ENCODE measurements at places on chromosomes 12 and 14.

- no peak for DNase-seq
Measured at GRCh38 chr12:5518584-5519365, 86.9 kb downstream of the NTF3 start.

DNA sequence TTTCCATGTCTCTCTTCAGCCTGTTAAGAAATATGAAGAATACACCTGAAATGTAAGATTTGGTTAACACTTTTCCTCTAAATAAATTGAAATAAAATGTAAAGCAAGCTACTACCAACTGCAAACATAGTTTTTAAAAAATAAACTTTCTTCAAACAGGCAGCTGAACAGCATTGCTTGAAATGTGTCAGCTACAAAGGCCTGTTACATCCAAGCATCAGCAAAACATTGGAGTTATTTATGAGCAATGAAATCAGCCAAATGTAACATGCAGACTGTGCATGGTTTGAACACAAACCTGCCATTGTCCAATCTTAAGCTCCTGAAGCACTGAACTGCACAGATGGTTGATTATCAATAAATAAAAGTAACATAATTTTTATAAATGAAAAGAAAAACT, 291.3 kb downstream of the ACSS3 start:
- no peak for DNase-seq

- no peak for DNase-seq
Measured at GRCh38 chr12:105221583-105222283, 14.2 kb downstream of the APPL2 start.

DNA sequence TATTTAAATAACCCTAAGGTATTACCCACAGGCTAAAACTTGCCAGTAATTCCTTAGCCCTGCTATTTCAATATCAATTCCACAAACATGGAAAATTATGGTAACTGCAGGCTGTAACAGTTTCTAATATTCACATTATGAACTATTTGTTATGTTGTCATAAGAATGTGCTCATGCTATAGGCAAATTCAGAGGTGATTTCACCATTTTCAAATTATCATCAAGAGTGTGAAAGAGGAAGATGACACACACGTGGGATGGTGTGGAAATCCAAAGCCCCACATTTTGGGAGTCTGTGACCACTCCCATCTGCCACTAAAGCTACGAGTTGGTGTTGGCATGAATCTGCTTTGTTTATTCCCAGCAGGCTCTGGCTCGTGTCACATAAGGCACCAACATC, 5.9 kb upstream of the MYO1A start:
- no peak for DNase-seq

GRCh38 chr12:81370456-81370855, 292.6 kb downstream of the ACSS3 start:
- no peak for DNase-seq

- DNase-seq: no peak
Measured at GRCh38 chr14:88559852-88560251, 3.0 kb upstream of the ZC3H14 start.

- DNase-seq: no peak
Measured at GRCh38 chr14:34362641-34363251, 99.3 kb downstream of the SPTSSA start.

DNA sequence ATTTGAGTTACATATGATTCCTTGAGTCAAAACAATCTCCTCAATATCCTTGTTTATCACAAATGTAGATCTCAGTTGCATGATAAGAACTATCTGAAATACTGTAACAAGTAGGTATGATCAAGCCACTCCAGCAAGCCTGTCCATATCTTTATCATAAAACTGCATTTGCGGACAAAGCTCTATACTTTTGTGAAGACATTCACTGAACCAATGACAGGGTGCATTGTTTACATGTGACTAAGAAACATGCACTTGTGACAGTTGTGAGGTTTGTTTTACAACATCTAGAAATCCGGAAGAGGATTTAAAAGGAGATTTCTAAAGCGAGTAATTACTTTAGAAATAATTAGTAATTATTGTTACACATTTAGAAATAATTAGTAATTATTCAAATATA, 111.7 kb downstream of the PPP2R5E start:
- no peak for DNase-seq

GRCh38 chr12:125152463-125152862, 87.2 kb downstream of the AACS start:
- DNase-seq: no peak

DNA sequence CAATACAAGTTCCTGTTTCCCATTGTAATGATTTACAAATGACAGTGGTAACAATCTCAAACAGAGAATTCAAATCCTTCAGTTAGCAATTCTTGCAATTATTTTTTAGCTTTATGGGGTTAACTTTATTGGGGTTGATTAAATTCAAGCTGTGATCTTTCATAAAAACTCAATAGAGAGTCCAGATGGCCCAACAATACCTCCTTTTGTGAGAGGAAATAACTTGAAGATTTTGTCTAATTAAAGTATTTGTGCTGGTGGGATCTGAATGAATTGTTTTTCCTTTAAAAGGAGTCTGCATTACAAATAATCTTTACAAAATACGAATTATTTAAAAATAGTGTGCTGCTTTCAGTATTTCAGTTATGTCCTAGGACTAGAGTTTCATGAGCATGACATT, 4.4 kb upstream of the ARHGAP5 start:
- DNase-seq: no peak

GRCh38 chr12:96247563-96247962, 53.4 kb downstream of the ELK3 start:
- DNase-seq: no peak

GRCh38 chr12:24360461-24360860, 411.0 kb upstream of the SOX5 start:
- no peak for DNase-seq

GRCh38 chr12:7693793-7694192, 1.8 kb downstream of the GDF3 start:
- no peak for DNase-seq

- DNase-seq: no peak
Measured at GRCh38 chr14:37594238-37594970, 645 bp downstream of the FOXA1 start.

GRCh38 chr12:126773012-126773411, 1494.0 kb upstream of the TMEM132C start:
- no peak for DNase-seq

DNA sequence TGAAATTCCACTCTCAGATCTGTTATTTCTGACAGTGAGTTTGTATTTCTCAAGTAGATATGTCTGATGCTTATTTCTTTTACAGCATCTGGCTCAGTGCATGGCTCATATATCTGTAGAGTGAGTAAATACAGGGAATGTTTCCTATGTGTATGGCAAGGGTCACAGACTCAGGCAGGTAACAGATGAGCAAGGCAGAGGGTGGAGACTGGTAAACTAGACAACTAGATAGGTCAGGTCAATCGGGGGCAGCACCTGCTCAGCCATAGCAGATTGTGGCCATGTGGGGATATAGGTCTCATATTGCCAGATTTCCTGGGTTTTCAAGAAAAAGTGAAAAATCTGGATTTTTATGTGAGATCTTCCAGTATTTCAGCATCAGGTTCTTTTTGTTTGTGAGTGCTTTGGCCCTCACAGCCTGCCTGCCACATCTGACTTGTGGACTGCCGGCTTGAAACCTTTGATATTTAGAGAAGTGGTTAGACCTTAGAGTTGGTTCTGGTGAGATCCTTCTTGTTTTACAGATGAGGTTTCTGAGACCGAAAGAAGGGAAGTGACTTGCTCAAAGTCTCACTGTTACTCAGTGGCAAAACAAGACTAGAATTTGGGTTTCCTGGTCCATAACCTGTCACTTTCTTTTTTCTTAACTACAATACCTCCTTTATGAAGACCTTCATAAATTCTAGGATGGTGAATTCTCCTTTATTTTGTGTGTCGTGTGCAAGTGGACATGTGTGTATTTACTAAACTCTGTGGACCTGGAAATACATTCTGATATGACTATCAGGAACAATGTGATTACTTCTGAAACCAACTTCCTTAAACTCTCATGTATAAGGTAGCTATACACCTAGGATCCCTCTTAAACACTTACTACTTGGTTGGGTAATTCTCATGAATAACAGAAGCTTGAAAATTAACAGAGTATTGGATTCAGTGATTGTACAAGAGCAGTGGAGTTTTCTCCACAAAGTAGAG, 34.4 kb downstream of the PROX2 start:
- peak; percentile 35 for DNase-seq

DNA sequence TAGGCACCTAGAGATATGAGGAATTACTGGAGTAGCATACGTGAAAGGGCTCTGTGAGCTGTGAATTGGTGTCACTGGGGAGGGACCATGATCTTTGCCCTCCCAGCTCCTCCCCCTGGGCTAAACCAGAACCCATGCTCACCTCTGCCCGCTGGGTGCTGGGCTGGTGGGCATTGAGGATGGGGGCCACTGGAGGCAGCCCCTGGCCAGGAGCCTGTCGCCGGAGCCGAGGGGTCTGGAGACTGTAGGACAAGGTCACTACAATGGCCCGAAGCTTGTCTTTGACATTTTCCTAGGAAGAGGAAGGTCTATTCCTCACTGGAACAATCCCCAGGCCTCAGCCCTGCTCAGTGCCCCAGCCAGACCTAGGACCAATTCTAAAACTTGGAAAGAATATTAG, 11.6 kb downstream of the ITGA7 start:
- DNase-seq: no peak

DNA sequence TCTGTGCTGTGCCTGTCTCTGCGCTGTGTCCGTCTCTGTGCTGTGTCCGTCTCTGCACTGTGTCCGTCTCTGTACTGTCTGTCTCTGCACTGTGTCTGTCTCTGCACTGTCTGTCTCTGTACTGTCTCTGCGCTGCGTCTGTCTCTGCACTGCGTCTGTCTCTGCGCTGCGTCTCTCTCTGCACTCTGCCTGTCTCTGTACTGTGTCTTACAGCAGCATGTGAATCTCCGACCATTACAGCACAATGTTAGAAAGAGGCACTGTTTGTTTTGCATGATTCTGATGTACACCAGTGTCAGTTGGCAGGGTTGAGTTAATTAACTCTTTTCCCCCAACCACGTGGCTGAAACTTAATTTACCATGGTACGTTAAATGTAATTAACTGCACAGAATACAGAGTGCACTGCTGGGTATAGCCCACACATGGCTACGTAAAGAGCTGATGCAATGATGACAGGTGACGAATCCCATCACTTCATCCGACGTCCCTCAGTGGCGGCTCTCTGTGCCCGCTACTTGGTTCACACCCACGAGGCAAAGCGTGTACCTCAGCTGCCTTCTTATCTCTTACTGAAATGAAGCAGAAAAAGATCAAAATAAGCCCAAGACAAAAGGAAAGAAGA, 127.7 kb upstream of the SFSWAP start:
- no peak for DNase-seq

GRCh38 chr14:104187931-104188726, 49.7 kb downstream of the KIF26A start:
- DNase-seq: no peak

- DNase-seq: no peak
Measured at GRCh38 chr12:108592033-108592909, 5.6 kb downstream of the TMEM119 start.

GRCh38 chr14:24556756-24557155, 19.3 kb downstream of the CTSG start:
- DNase-seq: no peak

- no peak for DNase-seq
Measured at GRCh38 chr14:92609955-92610354, 96.4 kb downstream of the RIN3 start.

GRCh38 chr14:34782031-34782430, 67.6 kb upstream of the CFL2 start:
- no peak for DNase-seq

DNA sequence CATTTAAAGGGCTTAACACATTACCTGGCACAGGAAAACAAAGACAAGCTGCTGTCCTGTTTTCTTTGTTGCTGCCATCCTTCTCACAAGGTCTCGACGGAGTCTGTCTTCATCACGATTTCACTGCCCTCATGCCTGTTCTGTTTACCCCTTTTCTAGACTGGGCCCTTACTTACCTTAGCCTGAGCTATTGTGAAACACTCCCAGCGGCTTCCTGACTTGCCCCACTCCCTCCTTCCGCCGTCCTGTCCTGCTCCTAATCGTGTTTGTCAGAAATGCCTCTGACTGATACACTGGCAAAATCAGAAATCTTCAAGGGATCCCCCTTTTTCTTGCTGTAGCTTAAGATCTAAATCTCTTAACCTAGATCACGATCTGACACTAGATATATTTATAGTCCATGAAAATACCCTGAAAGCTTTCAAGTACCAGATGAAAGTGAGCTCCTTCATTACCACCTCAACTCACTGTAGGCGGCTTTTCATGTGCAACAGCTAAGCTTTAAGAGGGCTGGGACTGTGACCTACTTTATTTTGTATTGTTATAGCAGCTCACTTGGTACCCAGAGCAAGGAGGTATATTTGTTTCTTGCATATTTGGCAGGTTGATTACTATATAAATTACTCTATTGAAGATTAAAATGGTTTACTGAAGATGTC, 32.1 kb downstream of the TECPR2 start:
- no peak for DNase-seq

GRCh38 chr12:53994264-53995001, 5.5 kb upstream of the HOXC9 start:
- DNase-seq: no peak

DNA sequence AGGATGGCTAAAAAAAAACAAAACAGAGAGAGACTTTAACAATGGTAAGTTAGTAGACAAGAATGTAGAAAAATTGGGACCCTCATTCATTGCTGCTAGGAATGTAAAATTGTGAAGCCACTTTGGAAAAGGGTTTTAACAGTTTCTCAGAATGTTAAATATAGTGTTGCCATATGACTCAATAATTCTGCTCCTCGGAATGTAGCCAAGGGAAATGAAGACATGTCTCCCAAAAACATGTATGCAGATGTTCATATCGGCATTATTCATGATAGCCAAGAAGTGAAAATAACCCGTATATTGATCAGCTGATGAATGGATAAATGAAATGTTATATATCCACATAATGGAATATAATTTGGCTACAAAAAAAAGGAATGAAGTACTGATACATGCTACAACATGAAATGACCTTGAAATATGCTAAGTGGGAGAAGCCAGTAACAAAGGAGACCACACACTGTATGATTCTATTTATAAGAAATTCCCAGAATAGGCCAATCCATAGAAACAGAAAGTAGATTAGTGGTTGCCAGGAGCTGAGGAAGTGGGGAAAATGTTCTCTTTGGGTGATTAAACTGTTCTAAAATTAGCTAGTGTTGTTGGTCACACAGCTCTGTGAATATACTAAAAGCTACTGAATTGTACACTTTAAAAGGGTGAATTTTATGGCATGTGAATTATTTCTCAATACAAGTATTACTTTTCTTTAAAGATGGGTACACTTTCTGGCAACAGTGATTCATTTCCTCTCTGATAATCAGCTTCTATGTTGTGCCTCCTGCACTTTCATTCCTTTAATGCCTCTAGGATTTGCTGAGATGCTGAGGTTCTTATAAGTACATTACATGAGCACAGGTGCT, 132.5 kb downstream of the DAAM1 start:
- no peak for DNase-seq

DNA sequence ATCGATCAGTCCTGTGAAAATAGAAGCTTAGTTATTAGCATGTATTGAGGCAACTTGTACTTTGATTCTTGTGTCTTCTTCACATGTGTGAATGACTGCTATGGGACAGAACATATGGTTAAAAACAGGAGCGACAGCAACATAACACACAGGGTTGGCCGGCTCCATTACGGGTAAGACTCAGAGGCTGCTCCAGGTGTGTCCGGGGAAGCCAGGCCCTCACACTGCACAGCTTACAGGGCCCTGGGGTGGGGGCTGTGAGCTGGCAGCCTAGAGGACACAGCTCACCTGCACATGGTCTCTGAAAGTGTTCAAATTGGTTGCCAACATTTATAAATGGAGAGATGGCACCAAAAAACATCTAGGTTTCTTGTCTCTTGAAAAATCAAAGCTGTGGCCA, 31.1 kb downstream of the TCHP start:
- no peak for DNase-seq

Data from GM13976 (cell line).